Memory B cell (primary cell): ENCODE measurements at places on chromosomes 5 and 9.

- no peak for DNase-seq
Measured at GRCh38 chr5:17929171-17929570, 294.9 kb downstream of the TAF11L14 start.

DNA sequence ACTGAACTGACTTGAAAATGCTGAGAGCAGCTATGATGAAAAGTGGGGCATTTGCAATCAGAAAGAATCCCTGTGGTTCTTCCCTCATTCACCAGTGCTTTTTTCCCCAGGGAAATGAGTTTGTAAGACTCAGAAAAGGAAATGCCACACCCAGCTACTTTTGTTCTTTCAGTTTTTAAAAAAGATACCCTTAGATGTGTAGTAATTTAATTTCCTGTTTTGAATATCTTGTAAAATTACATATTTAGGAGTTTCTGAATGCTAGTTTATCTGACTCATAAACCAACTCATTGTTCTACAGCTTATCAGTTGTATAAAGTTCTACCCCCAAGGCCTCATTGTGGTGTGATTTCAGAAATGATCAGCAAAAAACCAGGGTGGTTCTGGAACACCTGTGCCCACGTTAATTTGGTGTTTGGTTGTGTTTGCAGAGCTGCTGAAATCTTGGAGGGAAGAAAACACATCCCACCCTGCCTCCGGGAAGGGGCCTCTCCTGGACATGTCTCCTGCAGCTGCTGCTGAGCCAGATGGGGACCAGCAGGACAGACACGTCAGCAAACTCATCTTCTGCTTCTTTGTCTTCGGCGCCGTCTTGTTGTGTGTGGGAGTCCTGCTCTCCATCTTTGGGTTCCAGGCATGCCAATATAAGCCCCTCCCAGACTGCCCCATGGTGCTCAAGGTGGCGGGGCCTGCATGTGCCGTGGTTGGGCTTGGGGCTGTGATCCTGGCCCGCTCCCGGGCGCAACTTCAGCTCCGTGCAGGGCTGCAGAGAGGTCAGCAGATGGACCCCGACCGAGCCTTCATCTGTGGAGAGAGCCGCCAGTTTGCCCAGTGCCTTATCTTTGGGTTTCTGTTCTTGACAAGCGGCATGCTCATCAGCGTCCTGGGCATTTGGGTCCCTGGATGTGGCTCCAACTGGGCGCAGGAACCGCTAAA is 2.8 kb downstream of the TMEM171 start:
- no peak for DNase-seq

DNA sequence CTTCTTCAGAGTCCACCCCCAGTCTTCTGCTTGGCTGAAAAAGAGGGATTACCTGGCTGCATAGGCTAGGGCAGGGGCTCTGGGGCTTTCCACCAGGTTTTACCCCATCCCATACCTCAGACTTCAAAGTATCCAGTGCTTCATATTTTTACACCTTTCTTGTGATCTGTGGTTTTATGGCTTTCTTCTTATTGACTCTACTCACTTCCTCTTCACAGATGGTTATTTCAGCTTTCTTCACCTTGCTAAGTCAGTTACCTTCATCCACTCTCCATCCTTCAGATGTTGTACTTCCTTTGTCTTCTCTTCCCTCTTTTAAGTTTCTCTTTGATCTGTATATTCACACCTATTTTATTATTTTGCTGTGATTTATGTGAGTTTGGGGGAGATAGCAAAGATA is 104.3 kb downstream of the GRIA1 start:
- no peak for DNase-seq

GRCh38 chr9:80701061-80701460 is 988.3 kb downstream of the TLE1 start:
- DNase-seq = no peak

DNA sequence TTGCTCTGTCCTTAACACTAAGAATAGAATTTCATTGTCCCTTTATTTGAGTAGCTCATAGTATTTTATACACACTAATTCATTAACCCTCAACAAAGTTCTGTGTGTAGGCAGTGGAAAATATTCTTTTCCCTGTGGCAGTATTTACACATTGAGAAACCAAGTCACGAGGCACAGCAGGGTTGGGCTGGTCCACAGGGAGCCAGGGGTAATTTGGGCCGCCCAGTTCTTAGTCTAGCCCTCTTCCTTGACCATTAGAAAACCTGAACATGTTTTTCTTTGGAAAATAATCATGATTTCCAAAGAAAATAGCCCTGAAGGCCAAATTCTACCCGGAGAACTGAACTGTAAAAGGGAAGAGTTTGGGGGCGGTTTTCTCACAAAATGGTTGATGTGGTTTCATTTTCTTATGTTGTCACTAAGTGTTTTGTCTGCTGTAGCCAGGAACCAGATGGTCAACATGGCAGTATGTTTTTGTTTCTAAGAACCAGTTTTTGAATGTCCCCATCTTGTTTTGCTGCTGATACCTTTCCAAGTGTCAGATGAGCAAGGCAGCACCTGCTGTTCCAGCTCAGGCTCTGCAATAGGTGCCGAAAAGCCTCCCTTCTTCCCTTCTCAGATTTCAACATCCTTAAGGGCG is 29.6 kb downstream of the ARHGEF28 start:
- no peak for DNase-seq

DNA sequence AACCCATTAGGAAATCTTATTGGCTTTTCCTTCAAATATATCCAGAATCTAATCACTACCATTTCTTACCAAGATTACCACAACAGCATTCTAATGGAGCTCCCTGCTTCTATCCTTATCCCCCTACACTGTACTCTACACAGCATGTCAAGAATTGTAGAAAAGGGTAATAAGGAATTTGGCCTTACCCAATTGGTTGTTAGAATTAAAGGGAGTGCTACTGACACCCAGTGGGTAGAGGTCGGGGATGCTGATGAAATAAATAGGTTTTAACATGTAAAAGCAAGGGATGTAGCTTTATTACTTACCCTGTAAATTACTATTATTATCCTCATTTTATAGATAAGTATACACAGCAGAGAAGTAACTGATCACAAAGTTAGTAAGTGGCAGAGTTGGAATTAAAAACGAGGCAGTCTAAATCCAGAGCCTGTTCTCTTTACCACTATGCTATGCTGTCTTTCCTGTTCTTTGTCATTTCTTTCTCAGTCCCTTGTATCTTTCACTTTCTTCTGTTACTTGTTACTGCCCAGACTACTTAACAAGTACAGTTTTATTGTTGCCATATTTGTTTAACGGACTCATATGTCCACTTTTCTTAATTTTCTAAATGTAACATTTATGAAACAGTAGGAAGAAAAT is 10.5 kb downstream of the SLC38A9 start:
- no peak for DNase-seq

DNA sequence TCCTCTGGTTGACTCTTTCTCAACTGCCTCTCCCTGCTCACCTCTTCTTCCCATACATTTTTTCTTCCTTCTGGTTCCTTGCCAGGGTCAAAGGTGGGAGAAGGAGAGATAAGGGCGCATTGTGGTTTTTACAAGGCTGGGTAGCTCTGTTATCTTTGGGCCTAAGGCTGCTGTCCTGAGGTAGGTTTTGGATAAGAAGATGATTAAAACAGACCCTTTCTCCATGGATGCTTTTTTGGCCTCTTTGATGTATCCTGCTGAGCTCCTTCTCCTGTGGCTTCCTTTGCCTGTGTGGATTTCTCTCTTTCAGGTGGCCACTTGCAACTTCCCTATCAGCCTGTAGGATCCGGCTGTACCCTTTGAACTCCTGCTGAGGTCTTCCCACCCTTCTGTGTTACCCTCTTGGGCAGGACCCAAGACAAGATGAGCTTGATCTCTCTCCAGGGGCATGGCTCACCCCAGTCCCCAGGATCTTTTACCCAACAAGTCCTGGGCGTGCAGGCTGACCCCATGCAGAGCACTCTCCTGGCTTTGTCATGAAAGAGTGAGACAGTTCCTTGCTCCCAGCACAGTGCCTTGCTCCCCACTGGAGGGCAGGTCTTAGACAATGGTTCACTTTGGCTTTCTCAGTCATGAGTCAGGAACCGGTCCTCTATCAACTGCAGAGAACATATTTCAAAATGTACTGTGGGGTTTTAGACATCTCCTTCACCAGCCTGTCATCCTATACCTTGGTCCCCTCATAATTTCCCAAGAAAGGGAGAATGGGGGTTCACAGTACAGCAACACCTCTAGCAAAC is 197.9 kb downstream of the TLE4 start:
- DNase-seq = no peak

GRCh38 chr5:73747696-73748380 is 121.8 kb downstream of the ARHGEF28 start:
- DNase-seq = no peak

DNA sequence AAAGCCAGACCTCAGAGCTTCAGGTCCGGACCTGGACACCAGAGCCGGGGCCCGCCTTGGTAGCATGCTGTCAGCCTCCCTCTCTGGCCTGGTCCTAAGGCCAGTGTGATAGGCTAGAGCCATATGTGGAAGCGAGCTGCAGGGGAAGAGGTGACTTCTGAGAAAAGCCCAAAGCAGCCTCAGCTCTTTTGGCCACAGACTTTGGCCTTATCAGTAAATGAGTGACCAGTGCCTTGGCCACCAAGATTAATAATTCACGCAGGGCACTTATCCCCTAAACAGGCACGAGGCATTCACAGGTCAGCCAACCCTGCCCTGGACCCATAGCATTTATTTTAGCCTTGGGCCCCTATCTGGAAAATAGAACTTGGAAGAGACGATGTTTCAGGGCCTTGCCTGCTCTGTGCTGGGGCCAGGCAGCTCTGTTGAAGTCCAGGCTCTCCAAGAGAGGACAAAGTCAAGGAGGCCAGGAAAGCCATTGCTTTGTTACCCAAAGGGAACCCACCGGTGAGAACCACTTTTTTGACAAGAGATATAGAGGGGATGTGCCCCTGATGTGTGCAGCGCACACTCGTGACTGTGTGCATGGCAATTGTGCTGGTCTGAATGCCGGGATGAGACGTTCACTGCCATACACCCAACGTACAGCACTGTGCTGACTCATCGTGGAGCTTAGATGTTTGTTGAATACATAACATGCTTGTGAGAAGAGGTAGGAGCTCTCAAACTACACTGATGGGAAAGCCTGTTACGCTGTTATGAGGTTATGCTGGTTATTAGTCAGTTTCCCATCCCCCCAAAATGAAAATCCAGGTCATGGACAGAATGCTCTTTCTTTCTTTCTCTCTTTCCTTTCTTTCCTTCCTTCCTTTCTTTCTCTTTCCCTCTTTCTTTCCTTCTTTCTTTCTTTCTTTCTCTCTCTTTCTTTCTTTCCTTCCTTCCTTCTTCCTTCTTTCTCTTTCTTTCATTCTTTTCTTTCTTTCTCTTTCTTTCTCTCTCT is 5.0 kb upstream of the SLC34A1 start:
- no peak for DNase-seq

GRCh38 chr5:61790678-61791077 is 458.6 kb downstream of the ZSWIM6 start:
- DNase-seq = no peak

DNA sequence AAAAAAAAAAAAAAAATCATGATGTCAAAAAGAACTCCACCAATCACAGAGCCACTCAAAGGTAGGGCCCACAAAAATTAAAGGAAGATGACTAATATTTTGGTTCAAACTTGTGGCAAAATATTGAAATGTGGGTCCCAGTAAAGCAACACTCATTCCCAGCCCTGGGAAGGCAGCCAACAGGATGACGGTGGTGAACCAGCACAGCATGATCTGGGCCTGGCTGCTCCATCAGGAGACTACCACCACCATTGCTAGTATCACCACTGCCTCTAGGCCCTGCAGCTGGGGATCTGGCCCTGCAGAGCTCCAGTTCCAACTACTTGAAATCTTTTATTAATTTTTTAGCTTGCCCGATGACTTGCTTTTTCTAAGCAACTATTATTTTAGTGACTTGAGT is 206.8 kb upstream of the ITGA1 start:
- DNase-seq = no peak

GRCh38 chr9:133507246-133507965 is 17.4 kb downstream of the MYMK start:
- DNase-seq = no peak

GRCh38 chr9:92632641-92633040 is 37.3 kb downstream of the IPPK start:
- no peak for DNase-seq

DNA sequence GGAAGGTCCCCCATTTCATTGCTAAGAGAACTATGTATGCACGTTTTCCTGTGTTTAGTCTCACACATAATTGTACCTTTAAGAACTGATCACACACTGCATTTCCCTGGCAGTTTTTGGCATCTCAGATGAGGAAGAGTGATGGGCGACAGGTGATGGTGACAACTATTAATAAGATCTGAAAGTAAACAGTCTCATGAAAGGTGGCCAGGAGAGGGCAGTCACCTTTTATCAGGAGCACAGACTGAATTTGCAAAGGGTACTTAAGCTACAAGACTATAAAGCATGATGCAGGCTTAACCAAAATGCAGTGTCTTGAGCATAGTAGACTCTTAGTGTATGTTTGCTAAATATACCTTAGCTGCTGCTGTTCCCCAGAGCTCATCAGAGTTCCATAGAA is 91.5 kb downstream of the GHR start:
- no peak for DNase-seq

GRCh38 chr9:99391937-99392594 is 170.0 kb downstream of the SEC61B start:
- DNase-seq = no peak

GRCh38 chr9:130677252-130677651 is 12.9 kb downstream of the PRDM12 start:
- DNase-seq = no peak

DNA sequence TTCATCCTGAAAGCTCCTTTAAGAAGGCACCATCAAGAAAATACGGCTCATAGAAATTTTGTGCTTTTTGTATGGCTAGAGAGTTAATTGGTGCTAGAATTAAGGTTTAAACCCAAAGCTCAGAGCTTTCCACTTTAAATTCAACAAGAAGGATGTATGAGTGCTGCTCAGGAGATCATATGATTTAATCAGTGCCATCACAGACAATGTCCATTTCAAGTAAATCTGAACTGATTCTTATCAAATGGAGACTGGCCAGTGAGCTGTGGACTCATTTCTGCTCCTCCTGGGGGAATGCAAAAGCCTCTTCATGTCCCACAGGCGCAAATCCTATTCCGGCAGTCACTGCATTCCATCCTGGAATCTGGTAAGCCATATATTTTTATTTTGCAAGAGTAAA is 327.2 kb downstream of the BNC2 start:
- DNase-seq = no peak

DNA sequence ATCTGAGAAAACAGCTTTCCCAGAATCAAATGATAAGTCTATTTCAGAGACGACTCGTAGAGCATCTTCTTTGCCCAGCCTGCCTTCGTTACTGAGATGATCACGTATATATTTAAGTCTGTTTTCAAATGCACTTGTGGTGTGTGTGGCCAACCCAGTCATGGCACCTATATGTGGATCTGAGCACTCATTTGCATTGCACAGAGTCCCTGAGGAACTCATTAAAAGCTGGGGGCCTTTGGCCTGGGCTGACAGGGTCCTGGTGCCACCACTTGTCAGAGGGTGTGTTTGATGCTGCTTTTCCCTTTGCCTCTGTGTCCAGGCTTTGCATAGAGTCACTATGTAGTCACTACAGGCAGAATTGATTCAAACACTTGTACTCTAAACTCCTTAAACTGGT is 17.4 kb upstream of the DMRT3 start:
- no peak for DNase-seq

GRCh38 chr9:112786829-112787520 is 36.4 kb downstream of the SNX30 start:
- no peak for DNase-seq

GRCh38 chr5:132822650-132823480 is 7.6 kb downstream of the SHROOM1 start:
- no peak for DNase-seq

DNA sequence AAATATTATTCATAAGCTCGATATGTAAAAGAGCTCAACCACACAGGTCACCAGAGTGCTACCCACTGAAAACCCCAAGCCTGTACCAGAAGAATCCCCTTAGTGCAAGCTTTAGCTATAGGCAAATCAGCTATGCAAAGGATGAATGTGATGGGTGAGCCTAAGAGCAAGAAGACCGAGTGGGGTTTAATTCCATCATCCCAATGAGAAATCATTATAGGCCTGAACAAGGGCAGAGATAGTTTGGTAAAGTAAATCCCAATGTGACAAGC is 21.8 kb downstream of the ELOVL7 start:
- no peak for DNase-seq
